Erythroblast (primary cell): ENCODE measurements at places on chromosomes 13 and 19.

- DNase-seq = no peak
Measured at GRCh38 chr19:48418317-48419064, 25.0 kb downstream of the GRIN2D start.

GRCh38 chr19:38888876-38889275, 10.5 kb downstream of the SIRT2 start:
- DNase-seq = no peak

- DNase-seq = no peak
Measured at GRCh38 chr13:92317066-92317465, 909.5 kb upstream of the GPC6 start.

- DNase-seq = no peak
Measured at GRCh38 chr19:41997851-41998229, 3.8 kb upstream of the ATP1A3 start.

- DNase-seq = no peak
Measured at GRCh38 chr19:53865523-53865917, 2.2 kb upstream of the MYADM start.

DNA sequence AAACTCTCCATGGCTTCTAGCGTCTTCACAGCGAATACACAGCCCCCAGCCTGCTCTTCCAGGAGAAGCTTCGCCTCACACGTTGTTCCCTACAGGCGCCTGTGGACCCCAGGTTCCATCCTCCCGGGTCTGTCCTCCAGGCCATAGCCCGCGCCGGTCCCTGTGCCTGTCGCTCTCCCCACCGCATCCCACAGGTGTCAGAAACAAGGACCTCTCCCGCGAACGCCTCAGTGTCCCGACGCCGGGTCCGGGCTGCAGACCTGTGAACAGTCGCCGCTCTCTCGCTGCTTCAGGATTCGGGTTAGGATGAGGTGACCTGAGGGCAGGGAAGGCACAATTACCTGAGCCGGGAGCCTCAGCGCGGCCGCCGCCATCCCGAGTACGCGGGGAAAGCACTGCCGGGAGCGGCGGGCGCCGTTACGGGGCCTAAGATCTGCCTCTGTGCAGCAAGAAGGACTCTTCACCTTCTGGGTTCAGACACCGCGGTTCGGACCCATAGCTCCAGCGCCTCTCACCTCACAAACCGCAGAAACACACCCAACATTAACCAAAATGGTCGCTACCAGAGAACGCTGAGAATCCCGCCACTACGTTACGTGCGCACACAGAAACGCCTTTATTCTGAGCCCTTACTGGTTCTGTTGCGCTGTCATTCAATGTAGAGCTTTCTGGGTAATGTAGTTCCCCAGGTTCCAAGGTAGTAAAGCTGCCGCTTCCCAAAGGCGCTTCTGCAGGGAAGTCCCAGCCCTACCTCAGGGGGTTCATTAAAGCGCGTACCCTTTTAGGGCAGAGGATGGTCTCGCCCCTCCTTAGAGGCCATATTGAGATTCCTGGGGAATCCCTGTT, at the start of gene ZNF418:
ZNF418 (minus strand) TSS at position 583 of the 846 bp plus-strand sequence. CDS start 1,580 bp downstream, outside the sequence.
- peak; percentile 76 for DNase-seq

DNA sequence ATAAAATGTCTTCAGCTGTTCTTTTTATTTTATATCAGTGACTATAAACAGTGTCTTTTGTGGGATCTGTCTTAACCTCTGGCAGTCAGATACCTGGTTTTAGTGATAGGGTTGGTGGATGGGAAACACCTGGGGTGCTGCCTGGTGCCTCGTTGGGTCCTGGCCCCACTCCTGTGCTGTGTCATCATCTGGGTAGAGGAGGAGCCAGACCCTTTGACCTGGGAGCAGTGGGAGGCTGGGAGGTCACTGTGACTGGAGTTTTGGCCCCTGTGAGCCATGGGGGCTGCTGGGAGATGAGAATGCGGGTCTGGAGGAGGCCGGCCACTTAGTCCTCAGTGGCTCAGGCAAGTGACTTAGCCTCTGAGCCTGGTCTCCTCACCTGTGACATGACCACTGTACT, 29.4 kb downstream of the TDRD12 start:
- no peak for DNase-seq

- DNase-seq = no peak
Measured at GRCh38 chr13:71797517-71797916, 69.5 kb downstream of the DACH1 start.

DNA sequence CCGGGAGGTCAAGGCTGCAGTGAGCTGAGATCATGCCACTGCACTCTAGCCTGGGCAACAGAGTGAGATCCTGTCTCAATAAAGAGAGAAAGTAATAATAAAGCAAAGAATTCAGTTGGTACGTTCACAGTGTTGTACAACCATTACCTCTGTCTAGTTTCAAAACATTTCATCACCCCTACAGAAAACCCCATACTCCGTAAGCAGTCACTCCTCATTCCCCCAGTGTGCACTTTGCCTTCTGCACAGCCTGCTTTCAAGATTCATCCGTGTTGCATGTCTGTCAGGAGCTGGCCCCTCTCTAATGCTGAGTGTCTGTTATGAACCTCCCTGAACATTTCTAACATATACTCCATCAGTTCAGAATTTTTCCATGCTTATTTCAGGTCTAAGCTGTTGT, 9.4 kb downstream of the POLD1 start:
- peak; percentile 46 for DNase-seq

DNA sequence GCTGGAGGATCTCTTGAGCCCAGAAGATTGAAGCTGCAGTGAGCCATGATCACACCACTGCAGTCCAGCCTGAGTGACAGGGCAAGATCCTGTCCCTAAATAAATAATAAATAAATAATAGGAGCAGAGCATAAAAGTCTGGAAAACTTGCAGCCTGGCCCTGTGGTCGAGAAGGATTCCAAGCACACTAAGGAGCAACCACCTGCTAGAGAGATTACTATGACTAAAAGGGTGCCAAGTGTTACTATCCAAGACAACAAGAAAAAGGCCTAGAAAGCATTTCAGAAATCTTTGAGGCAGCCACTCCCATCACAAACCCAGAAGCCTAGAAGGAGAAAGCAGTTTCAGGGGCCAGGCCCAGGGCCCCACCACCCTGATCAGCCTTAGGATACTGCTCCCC, 46.1 kb downstream of the LHFPL6 start:
- DNase-seq = no peak

- DNase-seq = no peak
Measured at GRCh38 chr19:54469496-54469934, 3.6 kb downstream of the CDC42EP5 start.

DNA sequence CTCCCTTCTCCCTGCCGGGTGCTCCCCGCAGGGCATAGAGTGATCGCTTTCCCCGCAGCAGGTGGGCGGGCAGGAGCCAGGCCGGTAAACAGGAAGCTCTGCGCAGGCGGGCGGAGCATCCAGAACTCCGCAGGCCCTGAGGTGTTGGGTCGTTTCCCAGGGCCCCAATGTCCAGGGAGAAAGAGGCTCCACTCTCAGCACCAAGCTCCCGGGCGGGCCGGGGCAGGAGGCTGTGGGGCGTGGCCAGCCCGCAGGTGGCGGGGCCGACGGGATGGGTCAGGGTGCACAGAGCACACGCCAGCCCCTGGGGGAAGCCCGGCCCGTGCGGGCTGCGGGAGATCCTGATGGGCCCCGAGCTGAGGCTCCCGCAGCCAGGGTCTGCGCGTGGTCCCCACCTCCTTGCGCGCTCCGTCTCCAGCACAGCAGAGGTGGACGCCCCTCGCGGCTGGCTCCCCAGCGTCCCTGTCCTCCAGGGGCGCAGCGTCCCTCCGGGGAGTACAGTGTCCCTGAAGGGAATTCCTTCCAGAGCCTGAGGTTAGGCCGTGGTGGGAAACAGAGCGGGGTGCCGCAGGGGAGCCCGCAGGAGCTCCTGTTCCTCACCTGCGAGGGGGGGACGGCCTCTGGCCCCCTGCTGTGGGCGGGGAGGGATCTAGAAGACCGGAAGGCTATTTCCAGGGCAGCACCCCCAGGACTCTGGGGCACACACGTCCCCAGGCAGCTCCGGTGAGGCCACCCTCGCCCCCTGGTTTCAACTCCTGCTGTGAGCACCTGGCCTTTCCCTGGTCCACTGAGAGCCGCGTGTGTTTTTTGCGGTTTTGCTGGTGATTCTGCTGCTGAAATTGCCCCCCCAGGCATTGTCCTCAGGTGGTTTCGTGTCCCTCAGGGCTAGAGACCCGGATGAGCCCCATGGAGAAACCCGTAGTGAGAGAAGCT, 12.2 kb downstream of the PIP5K1C start:
- DNase-seq = no peak

DNA sequence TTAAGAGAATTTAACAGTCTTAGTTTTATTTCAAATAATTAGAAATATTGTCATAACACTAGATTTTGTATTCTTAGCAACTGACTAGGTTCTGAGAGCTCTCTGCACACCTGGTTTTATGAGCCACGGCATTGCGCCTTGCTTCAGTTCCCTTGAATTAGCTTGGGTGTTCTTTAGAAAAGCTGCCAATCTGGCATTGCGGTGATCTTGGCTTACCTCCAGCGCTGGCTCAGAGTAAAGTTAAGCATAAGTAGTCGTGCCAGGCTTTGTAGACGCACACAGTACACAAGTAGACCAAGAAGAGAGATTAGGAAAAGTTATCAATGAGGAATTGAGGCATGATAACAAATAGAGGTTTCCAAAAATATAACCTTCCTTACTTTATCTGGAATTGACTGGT, 45.7 kb downstream of the TPP2 start:
- no peak for DNase-seq

- no peak for DNase-seq
Measured at GRCh38 chr19:40692212-40692551, 1.7 kb upstream of the NUMBL start.

DNA sequence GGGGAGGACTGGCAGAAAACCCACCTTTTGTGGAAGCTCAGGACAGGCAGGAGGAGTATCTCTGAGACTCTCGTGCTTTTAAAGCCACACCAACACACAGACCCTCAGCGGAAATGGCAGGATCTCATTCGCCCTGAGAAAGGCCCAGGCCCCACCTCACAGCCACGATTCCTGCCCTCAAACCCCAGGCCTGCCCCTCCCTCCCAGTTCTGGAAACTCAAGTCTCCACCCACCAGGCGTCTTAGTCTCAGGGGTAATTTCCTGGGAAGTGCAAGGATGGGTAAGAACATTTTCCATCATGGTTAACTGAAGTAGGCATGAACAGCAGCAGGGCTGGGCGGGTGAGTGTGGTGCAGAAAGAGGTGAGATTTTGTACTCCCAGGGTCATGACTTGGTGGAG, 8.0 kb upstream of the PDE4C start:
- no peak for DNase-seq

DNA sequence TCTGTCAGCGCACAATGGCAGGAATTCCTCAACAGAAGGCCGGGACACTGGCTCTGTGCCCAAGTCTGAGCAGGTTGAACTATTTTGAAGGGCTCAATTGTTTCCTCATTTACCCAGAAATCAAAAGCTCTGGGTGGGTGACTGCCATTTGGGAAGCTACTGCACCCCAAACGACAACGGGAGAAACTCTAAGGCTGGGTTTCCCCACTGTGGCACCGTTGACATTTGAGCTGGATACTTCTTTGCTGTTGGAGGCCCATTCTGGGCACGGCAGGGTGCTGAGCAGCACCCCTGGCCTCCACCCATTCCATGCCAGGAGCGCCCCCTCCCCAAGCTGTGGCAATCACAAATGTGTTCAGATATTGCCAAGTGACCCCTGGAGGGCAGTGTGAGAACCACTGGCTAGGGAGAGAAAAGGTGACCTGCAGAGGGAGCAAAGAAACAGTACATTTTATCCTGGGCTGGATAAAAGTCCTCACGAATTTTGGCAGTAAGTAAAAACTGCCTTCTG, 62.5 kb downstream of the RFX2 start:
- DNase-seq = no peak

DNA sequence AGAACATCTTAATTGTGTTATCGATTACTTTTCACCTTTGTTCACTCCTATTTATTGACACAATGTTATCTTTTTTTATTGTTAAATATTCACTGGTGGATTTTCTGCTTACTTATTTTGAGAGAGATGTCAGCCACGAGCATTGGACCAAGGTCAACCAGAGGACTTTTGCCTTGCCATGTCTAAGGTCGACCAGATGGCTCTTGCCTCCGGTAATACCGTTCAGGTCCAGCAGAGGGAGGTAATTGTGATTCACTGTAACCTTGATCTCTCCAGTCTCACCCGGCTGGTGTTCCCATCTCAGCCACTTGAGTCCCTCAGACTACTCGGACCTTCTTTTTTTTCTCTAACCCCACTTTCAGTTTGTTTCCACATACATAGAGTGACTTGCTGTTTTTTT, 1438.1 kb downstream of the UQCRFS1 start:
- DNase-seq = peak; percentile 58

DNA sequence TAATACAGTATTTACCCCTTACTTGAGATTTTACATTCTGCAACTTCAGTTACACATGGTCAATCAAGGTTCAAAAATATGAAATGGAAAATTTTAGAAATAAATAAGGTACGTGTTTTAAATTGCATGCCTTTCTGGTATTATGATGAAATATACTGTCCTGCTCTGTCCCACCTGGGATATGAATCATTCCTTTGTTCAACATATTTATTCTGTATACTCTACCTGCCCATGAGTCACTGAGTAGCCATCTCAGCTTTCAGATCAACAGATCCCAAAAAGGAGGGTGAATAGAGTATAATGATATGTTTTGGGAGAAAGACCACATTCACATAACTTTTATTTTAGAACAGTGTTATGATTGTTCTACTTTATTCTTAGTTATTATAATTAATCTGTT, 37.8 kb downstream of the STOML3 start:
- no peak for DNase-seq

- DNase-seq = no peak
Measured at GRCh38 chr13:102033386-102033785, 368.5 kb downstream of the FGF14 start.

- DNase-seq = no peak
Measured at GRCh38 chr19:18460900-18461299, 23.0 kb upstream of the ISYNA1 start.

- no peak for DNase-seq
Measured at GRCh38 chr19:15540435-15540834, 32.1 kb downstream of the CYP4F22 start.

GRCh38 chr13:25473864-25474263, 102.1 kb downstream of the ATP8A2 start:
- DNase-seq = no peak

GRCh38 chr13:61123538-61124289, 291.9 kb downstream of the PCDH20 start:
- no peak for DNase-seq

DNA sequence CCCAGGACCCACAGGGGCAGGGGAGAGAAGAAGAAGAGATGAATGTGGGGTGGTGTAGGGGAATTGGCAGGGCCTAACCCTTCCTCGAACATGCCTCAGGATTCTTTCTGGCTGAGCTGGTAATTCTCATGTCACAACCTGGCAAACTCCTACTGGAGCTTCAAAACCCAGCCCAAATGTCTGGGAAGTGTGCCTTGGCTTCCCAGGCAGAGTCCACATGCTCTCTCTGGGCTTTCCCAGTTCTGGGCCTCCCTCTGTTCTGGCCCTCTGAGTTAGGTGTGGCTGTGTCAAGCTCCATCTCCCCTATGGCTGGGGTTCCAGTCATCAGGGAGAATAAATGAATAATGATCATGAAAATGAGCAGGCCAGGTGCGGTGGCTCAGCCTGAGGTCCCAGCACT, 11.2 kb upstream of the TMEM161A start:
- DNase-seq = no peak

GRCh38 chr13:41250993-41251392, 12.4 kb downstream of the MTRF1 start:
- DNase-seq = peak; percentile 52
